Right ventricle myocardium superior (tissue), 1 donor: ENCODE measurements at places on chromosomes 6 and 20. TPM values are rescaled to one million over a fixed set of nuclear protein-coding genes. Genes with fewer than 3 reads are reported as not detected.

AVP gene
- total RNA-seq, result 0.51 TPM

DNA sequence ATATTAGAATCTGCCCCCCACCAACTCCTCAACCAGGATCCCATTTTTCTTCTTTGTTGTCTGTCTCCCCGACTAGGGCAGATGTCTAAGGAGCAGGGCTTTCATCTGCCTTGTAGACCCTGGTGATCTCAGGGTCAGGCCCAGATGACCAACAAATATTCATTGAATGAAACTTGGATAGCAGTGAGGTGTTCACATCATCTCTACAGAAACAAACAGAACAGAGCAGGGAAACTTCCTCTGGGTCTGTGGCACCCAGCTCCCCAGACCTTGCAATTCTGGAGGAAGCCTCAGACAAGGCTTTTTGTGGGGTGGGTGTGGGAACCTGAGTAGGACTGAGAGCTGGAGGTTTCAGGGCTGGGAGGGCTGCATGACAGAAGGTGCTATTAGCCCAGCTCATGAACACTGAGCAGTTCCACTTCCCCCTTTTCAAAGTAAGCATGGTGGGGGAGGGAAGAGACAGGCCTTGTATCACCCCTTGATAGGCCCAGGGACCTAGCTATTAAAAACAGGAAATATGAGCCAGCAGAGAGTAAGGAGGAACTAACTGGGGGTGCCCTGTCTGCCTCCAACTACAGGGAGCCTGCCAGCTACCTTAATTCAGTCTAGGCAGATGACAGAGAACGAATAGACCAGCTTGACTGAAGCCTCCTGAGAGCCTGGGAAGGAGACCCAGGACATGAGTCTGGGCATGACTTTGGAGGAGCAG lies 37.3 kb upstream of the TOP1 start:
- DNase-seq, result no peak

- no peak for DNase-seq
These were observed 7.9 kb downstream of the UBR2 start for GRCh38 chr6:42571611-42572342.

GRCh38 chr6:115896538-115897129 lies 164.1 kb downstream of the FRK start:
- no peak for DNase-seq
